ENCODE measurements at places on chromosomes 11 and 22.

- no peak for DNase-seq
Measured at GRCh38 chr11:126637795-126638175, 282.3 kb downstream of the ST3GAL4 start.

DNA sequence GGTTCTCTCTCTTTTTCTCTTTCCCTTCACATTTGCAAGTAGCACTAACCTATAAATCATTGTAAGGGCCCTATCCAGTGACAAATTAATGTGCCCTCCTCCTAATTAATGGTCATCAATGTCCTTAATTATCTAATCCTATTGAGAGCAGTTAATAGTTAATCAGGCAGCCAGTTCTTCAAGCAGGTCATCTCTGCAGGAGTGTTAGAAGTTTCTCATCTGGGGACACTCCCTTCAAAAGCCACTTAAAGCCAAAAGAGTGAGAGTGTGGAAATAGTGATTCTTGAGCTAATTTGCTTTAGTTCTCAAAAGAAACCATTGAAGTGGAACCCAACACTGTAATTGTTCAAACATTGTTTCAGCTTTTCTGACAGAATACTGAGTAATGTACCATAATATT lies 141.6 kb downstream of the ELP4 start:
- DNase-seq = no peak

- DNase-seq = peak; percentile 83
Measured at GRCh38 chr11:125903711-125904659, at the start of gene DDX25. Gene DDX25, plus strand, starts transcription at chr11:125904508. Its CDS starts 10 bp downstream, at chr11:125904518.

DNA sequence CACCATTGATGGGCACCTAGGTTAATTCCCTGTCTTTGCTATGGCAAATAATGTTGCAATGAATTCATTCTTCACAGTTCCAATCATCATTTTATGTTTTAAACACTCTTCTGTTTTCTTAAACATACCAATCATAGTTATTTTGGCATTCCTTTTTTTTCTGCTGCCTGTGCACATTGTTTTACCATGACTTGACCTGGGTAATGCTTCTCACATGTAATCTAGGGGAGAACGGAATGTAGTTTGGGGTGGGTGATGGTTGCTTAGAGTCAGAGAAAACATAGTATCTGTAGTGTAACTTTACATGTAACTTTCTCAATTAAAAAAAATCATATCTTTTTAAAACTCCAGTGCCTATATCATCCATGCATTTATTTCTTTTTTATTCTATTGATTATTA lies 1945.3 kb upstream of the RAG2 start:
- DNase-seq = no peak

GRCh38 chr22:42720263-42721044 lies at the start of gene A4GALT:
Gene A4GALT, minus strand, starts transcription at chr22:42720870. Its CDS starts 26,919 bp downstream, at chr22:42693951.
- peak; percentile 62 for DNase-seq

GRCh38 chr22:27919942-27920755 lies 1.1 kb upstream of the PITPNB start:
- DNase-seq = no peak

- peak; percentile 67 for DNase-seq
Measured at GRCh38 chr22:23193196-23193827, 13.0 kb downstream of the BCR start.

DNA sequence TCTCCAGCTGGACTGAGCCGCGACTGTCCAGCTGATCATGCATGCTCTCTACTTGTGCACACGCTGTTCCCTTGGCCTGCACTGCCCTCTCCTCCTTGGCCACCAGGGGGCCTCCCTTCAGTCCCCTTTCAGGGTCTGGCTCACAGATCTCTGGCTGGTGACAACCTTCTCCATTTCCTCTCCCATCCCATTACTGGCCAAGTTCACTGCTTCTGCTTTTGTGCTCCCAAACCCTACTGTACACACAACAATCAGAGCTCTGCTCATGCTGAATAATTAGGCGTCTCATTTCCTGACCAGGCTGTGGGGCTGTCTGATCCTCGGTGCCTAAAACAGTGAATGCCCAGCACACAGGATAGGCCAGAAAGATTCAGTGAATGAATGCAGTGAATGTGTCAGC lies 224.0 kb upstream of the NARS2 start:
- peak; percentile 81 for DNase-seq

- no peak for DNase-seq
Measured at GRCh38 chr11:64917663-64917995, 620 bp upstream of the ATG2A start.

- peak; percentile 28 for DNase-seq
Measured at GRCh38 chr11:116895048-116895757, 57.8 kb upstream of the APOA1 start.

GRCh38 chr22:43388420-43388851 lies 23.4 kb upstream of the MPPED1 start:
- DNase-seq = peak; percentile 93

GRCh38 chr11:65071907-65072630 lies 11.8 kb downstream of the CDCA5 start:
- no peak for DNase-seq

DNA sequence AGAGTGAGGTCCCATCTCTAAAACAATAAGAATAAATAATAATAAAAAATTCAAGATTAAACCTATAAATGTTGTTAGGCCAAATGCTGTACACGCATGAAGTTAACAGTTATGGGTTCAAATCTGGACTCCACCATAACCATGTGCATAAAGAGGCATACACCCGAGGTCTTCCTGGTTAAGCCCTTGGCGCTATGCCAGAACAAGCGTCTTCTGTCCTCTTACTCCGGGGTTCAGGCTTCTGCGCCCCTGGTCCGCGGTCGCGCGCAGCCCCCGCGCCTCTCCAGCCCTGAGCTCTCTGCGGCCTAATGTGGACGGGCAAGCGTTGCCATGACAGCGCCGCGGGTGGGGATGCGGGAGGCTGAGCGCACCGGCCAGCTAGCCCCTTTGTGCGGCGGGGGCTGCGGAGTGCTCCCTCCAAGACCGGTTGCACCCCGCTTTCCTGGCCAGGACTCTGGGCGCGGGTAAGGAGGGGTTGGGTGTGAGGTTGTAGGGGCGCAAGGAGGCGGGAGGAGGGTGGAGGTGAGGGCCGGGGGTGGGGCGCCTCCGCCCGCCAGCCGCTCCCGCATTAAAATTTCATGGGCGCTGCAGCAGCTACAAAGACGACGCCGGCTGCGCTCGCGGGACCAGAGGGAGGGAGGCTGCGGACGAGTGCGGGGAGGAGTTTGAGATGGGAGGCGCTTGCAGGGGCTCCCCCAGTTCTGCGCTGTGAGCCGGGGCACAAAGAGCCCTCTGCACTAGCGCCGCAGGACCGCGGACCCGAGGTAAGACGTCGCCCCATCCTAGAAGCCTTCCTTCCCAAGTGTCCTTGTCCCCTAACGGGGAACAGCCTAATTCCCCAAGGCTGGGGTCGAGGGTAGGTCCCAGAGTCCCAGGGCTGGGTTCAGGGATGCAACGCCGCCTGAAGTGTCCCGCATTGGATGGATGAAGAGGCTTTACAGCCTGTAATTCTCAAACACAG lies at the start of gene MIAT:
TSS of gene MIAT (plus strand) at position 698 of the 961 bp plus-strand sequence.
- DNase-seq = peak; percentile 88

GRCh38 chr11:86800960-86801272 lies 574 bp downstream of the PRSS23 start:
- no peak for DNase-seq

DNA sequence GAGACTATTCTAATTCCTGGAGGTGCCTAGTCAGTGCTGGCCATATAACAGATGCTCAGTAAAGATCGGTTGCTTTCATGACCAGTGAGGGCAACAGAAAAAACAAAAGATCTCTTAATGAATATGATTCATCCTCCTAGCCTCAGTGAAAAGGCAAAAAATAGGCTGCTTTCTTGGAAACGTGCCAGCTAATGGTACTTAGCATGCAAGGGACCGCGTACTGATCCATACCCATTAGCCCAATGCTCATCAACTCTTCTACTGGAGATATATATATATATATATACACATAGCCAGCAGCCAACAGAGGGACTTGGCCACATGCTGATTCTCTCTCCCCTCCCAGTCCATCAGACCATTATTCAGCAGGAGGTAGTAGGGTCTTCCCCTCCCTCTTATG lies 320.4 kb downstream of the KIRREL3 start:
- DNase-seq = no peak

- no peak for DNase-seq
Measured at GRCh38 chr11:1742371-1742770, 8.0 kb downstream of the IFITM10 start.

GRCh38 chr22:41775976-41776375 lies 24.5 kb upstream of the CCDC134 start:
- no peak for DNase-seq

GRCh38 chr22:37259540-37260029 lies 15.5 kb upstream of the RAC2 start:
- peak; percentile 64 for DNase-seq

DNA sequence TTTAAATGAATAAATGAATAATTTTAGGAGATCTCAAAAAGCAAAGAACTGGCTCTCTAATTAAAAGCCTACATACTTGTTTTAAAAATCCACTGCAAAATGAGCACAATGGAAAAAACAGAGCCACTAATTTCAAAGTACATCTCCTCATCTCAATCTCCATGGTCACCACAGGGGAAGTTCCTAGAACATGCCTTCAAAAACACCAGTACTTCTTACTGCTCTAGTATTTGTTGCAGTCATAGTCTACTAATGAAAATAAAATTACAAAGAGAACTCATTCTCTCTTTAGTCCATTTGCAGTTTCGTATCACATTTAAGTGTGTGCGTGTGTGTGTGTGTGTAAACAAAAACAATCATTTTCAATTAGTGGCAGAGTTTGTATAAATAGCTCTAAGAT lies 54.0 kb downstream of the PIK3C2A start:
- no peak for DNase-seq

DNA sequence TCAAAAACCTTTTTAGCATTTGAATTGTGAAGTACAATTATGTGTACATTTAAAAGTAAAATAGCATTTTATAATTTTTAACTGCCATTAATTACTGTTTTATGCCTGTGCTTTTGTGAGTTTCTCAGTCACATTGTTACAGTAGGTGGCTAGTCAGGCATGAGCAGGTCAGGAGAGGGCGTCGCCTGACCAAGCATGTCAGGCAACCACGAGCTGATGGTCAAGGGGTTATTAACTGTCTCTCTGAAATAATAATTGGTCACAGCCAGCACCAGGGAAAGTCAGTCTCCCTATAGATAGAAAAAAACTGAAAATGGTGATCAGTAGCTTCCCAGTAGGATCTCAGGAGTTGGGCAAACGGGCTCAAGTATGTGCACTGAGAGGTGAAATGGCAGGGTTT lies 19.4 kb upstream of the CCDC81 start:
- DNase-seq = no peak

DNA sequence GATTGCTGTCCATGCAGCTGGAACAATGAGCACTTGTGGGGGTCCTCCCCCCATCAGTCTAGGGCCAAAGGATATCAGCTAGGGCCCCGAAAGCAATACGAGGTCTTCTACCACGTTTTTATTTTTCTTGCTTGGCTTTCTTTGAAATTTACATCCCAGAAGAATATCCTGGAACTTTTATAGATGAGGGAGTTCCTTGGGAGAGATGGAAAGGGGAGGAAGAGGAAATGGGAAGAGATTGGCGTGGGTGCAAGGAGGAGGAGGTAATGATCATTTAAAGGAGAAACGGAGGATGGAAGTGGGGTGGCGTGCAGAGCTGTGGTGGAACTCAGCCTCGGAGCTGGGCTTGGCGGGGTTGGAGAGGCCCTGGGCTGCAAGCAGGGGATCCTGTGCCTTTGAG lies 90.3 kb downstream of the SNX19 start:
- no peak for DNase-seq

GRCh38 chr22:41863472-41863871 lies 30.6 kb downstream of the SREBF2 start:
- no peak for DNase-seq

- peak; percentile 56 for DNase-seq
Measured at GRCh38 chr11:44334356-44335004, 24.5 kb upstream of the ALX4 start.

DNA sequence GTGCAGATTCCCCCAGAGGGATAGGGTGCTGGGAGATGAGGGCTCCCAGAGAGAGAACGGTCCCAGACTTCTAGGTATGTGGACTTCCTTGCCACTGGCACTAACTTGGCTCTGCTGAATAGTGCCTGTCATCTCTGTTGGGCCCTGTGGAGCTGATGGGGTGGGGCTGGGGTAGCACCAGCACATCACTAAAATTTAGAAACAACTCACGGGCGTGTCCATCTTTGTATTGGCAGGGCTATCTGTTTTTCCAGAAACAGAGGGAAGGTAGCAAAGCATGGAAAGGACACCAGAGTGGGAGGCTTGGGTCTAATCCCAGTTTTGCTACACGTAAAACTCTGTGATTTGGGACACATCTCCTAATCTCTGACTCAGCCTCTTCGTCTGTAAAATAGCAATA lies 25.8 kb downstream of the SWAP70 start:
- no peak for DNase-seq

- no peak for DNase-seq
Measured at GRCh38 chr11:1529774-1530173, 42.3 kb downstream of the DUSP8 start.

DNA sequence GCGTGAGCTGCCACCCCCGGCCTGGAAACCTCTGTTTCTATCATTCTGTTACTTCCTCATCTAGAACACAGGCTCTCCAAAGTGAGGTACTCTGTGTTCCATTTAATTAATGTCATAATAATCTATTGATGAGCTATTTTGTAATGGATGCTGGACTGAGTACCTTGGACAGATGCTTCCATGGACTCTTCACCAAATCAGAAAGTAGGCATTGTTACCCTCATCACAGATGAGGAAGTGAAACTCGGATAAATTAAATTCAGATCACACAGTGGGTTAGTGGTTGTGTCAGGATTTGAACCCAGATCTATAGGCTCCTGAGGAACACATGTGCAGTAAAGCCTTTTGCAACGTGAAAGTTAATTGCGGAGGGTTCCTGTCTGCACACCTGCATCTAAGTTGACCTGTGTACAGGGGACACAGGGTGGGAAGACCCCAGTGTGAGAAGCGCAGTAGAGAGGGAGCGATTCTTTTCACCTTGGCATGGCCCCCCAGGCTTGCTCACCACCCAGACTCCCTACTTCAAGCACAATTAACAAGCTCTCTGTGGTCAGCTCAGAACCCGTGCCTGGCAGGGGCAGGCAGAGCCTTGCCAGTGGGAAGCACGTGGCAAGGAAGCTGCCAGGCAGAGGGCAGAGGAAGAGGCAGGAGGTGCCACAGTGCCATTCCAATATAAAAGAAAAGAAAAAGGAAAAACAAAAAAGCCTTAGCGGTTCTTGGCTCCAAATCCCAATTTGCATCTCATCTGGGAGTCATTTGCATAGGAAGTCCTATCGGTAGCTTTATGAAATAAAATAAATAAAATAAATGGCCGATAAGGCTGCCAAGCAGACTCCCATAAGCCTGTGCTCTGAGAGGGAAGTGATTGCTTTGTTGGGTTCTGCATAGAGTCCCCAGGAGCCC lies 239.3 kb downstream of the GRIK4 start:
- no peak for DNase-seq
